ENCODE measurements at places on chromosomes 16 and 17.

DNA sequence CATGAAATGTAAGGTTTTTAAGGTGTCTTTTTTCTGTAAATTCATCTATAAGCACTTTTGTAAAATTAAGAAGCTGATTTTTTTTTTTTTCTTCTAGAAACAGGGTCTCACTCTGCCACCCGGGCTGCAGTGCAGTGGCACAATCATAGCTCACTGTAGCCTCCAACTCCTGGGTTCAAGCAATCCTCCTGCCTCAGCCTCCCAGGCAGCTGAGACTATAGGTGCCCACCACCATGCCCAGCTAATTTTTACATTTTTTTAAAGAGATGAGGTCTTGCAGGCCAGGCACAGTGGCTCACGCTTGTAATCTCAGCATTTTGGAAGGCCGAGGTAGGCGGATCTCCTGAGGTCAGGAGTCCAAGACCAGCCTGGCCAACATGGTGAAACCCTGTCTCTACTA, 4.5 kb upstream of the CYB5B start:
- no peak for DNase-seq

GRCh38 chr17:77085926-77086432, 54.8 kb upstream of the SEC14L1 start:
- DNase-seq, result no peak

- no peak for DNase-seq
Observed at GRCh38 chr16:65125871-65126270, 4.0 kb upstream of the CDH11 start.

DNA sequence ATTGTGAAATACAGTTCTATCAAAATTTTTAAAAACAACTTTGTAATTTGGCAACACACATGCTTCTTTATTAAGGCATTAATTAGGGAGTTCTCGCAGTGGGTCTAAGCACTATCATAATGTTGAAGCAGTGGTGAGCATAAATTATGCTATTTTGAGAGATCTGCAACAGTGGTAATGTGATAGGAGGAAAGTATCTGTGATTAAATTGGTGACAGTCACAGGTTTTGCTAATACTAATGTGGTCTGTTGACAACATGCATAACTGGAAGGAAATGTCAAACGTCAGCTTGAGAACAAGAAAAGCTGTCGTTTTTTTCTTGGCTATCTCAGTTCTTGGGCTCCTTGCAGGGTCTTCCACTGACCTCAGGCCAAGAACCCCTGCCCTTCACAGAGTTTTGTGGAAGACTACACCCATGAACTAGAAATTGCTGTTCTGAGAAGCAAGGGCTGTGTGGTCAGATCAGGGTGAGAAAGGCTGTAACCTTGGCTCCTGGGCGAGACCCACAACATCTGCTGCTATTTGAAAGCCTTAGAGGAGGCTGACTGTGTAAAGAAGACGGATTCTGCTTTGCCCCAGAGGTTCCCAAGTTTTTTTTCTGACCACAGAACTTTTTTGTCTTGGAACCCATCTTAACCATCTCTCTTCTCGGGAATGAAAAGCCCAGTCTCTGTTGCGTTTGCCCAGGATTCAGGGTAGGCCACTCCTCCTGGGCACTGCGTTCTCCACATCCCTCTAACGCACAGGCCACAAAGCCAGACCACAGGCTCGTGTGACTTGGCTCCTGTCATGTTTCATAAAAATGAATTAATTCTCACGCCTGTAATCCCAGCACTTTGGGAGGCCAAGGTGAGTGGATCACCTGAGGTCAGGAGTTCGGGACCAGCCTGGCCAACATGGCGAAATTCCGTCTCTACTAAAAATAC, 13.9 kb downstream of the ATP2A1 start:
- no peak for DNase-seq

DNA sequence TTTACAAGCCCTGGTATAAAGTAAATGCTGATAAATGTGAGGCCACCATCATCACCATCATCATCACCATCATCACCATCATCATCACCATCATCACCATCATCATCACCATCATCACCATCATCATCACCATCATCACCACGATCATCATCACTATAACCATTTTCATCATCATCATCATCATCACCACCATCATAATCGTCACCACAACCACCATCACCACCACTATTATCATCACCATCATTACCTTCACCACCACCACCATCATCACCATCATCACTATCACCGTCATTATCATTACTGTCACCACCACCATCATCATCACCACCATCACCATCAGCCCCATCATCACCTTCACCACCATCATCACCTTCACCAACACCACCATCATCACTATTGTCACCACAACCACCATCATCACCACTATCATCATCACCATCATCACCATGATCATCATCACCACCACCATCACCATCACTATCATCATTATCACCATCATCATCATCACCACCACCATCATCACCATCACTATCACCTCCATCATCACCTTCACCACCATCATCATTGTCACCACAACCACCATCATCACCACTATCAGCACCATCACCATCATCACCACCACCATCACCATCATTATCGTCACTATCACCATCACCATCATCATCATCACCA, 16.6 kb upstream of the ZNF469 start:
- DNase-seq, result no peak

GRCh38 chr17:74740641-74741387, 3.8 kb downstream of the RAB37 start:
- DNase-seq, result no peak

- DNase-seq, result peak; percentile 74
Observed at GRCh38 chr17:62064791-62065563, at the start of gene MED13. Gene MED13 (minus strand): TSS chr17:62065278. CDS start chr17:62065205, 73 bp downstream.

- no peak for DNase-seq
Observed at GRCh38 chr17:66354981-66355380, 52.6 kb downstream of the PRKCA start.

DNA sequence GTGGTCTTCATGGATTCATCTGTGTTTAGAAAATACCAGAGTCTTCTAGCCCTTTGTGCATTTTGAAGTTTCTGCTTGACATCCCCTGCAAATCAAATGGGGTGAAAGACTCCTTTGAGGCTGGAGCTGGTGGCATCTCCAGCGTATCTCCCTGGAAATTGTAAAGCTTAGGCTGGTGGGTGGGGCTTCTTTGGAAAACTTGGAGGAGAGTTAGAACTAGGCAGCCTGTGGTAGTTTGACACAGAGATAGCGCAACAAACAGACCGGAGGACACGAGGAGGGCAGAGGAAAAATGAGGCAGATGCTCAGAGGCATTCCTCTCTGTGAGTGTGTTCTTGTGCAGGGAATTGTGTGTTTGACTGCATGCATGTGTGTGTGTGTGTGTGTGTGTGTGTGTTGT, 116.3 kb downstream of the IRX5 start:
- no peak for DNase-seq

- DNase-seq, result no peak
Observed at GRCh38 chr17:38464723-38465390, 36.6 kb downstream of the ARHGAP23 start.

DNA sequence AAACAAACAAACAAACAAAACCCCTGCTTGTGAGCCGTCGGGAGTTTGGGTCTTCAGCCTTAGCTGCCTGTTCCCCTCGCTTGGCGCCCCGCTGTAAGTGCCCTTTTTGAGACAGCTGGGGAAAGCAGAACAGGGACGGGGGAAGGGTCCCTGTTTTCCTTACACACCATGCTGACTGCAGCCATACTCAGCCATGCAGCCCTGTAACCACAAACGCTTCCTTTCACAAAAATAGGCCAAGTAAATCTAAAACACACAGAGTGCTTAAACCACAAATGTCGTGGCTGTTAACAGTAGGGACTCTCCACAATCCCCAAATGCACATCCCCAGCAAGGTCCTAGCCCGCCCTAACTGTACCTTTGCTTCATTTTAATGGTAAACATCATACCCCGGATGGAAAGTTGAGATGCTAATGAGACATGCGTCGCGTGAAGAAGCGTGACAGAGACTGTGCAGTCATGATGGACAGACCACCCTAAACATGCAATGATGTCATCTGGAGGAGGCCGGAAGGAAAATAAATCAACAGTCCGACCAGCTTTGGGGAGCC, 129.9 kb downstream of the MGAT5B start:
- peak; percentile 81 for DNase-seq

GRCh38 chr16:68276223-68276622, 11.9 kb downstream of the SLC7A6 start:
- no peak for DNase-seq

- no peak for DNase-seq
Observed at GRCh38 chr17:50346313-50347116, 589 bp downstream of the XYLT2 start.

DNA sequence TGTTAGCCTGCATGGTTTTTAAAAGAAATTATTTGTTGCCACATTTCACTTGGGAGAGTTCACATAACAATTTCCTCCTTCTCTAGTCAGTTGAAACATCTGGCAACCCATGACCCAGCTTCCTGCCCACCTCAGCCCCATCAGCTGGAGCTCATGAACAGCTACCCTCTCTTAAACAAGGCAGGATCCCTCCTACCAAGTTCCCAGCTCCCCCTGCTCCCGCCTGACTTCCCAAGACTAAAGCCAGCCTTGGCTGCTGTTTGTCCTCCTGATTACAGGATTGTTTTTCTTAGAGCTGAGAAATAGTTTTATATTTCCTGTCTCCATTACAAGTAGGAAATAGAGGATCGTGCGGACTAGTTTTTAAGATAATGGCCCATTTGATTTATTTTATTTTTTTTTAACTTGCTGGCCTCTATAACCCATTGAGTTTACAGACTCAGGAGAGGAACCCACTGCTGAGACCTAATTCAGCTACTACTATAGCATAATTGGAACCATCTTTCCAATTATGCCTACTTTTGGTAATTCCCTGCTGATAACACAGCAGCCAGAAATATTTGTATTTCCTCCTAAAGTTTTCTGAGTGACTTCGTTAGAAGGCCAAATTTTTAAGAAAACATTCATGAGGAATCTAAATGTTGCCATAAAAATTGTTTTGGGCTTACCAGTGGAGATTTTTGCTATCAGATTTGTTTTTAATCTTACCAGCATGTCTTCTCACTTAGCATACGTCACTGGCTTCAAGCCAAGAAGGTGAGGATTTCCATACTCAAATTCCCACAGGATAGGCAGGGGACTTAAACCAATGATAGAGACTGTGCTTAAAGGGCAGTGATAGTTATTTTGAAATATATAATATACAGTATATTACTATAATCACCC, 90.0 kb downstream of the ELAC2 start:
- DNase-seq, result no peak

GRCh38 chr17:57925361-57925990, 29.7 kb downstream of the CUEDC1 start:
- no peak for DNase-seq

- no peak for DNase-seq
Observed at GRCh38 chr16:83615141-83615952, 192.4 kb upstream of the HSBP1 start.

- DNase-seq, result no peak
Observed at GRCh38 chr17:9860851-9861250, 35.1 kb downstream of the GLP2R start.

DNA sequence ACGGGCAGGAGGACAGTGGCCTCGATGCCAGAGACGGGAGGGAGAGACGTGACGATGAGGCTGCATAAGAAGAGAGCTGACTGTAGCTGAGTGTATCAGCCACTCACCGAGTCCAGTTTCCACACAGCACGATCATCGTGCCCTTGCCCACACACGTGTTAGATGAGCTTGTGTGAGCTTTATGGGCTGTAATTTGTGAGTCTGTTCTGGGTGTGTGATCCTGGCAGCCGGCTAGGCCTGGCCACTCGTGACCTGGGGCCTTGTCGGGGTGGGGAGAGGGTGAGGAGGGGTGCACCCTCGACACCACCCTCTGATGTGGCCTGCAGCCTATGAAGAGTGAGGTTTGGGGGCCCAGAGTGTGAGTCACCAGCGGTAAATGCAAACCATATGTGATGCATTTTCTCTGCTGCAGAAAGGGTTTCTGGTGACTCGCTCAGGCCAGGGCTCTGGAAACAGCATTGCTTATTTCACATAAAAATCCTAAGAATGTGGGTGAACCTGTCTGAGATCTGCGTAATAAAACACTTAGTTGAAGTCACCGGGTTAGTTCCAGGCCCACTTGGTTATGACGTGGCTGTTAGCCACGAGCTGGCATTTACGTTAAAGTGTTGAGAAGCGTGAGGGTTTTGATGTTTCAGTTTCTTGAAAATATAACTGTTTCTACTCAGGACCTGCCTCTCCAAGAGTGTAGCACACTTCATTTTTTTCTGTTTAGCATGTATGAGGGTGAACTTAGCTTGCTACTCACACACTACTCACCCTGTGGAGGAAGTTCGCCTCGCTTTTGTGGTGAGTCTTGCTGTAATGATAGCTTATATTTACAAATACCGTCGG, 4.2 kb downstream of the METRNL start:
- peak; percentile 69 for DNase-seq

- DNase-seq, result no peak
Observed at GRCh38 chr16:54862529-54862928, 68.1 kb upstream of the IRX5 start.

DNA sequence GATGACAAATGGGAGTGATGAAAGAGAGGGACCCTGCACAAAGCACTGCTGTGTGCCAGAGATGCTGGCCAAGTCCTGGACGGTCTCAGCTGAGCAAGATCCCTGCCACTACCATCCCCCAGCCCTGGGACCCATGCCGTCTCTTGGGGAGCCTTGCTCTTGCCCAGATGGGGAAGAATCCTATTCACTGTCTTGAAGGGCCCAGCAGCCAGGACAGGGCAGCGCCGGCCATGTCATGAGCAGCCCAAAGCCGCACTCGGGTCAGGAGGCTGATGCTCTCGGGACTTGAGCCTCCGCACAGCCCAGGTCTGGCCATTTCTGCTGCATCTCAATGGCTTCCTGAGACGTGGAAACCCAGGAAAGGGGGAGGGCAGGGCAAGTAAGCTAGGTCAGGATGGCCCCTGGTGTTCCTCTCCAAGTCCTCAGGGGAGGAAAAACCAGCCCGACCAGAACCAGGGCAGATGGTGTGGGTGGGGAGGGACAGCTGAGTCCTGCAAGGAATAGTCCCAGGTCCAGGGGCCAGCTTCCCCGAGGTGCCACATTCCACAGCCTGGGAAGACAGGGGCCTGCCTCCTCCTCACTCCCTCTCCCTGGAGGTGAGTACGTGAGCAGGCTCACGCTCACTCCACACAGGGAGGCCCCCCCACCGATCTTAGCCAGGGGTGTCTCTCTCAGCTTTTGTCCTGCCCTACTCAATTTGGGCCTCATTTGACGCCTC, 7.8 kb upstream of the KRT19 start:
- DNase-seq, result no peak

DNA sequence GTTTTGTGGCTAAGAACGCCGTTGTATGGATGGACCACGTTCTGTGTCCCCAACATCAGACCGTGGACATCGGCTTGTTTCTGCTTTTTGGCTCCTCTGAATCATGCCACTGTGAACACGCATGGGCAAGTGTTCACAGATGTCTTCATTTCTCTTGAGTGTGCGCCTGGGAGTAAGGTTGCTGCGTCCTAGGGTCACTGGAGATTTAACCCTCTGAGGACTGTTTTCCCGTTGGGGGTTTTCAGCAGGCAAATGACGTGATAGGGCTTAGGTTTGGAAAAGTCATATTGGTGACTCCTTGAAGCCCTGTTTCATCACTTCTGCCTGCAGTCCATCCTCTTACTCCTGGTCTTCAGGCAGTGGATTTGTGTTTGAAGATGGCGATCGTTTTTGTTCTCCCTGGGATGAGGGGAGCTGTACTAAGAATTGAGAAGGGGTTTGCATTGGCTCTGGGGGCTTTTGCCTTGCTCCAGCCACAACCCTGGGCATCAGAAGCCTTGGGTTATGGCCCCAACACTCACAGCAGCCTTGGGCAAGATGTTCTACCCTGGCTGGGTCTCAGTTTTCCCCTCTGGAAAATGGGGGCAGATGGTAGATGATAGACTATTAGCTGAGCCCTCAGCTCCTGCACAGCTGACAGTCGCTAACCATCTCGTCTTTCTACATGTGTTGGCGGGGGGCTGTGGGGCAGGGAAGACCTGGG, 67.2 kb upstream of the CIBAR2 start:
- DNase-seq, result no peak

Measured in CD4-positive, alpha-beta T cell treated with Interferon alpha-2 for 1 hour (primary cell).